ENCODE measurements at places on chromosomes 4 and X. TPM values are rescaled to one million over a fixed set of nuclear protein-coding genes. Genes with fewer than 3 reads are reported as not detected.

Gene ZNF157
- 0.12 TPM for total RNA-seq

Gene TCEAL6
- not detected for total RNA-seq

Gene GRPR
- total RNA-seq: not detected

Gene F8A3
- not detected for total RNA-seq

Gene DMRTC1
- total RNA-seq: not detected

Gene FATE1
- not detected for total RNA-seq

Gene SYN1
- 0.25 TPM for total RNA-seq

Gene UGT2B15
- not detected for total RNA-seq

Gene ZNF280C
- 4.1 TPM for total RNA-seq

Gene ZMAT1
- 0.66 TPM for total RNA-seq

Gene CNGA1
- total RNA-seq: not detected

Gene BGN
- total RNA-seq: 27.9 TPM

Gene CDKL5
- total RNA-seq: 5.5 TPM

Gene POLN
- 2.9 TPM for total RNA-seq

Gene ADAM29
- total RNA-seq: not detected

Gene LGI2
- total RNA-seq: 0.12 TPM

Gene ZBTB33
- total RNA-seq: 12.2 TPM

Gene FAM13A
- 30.9 TPM for total RNA-seq

Gene NALF2
- not detected for total RNA-seq

Gene USP17L27
- total RNA-seq: not detected

Gene NEIL3
- total RNA-seq: 14.6 TPM

Gene VCX
- not detected for total RNA-seq

Gene CTAG1A
- not detected for total RNA-seq

Gene RAB9B
- 3.2 TPM for total RNA-seq

Gene UGT2B17
- total RNA-seq: not detected

Gene RAP2C
- total RNA-seq: 28.8 TPM

Gene LARP7
- 25.5 TPM for total RNA-seq

Gene CCNA2
- total RNA-seq: 32.2 TPM

Gene TXK
- total RNA-seq: not detected

Gene PRDX4
- total RNA-seq: 148 TPM

Gene CXCL3
- 3.3 TPM for total RNA-seq

Gene SPANXN3
- not detected for total RNA-seq

Gene CXorf49
- not detected for total RNA-seq

Gene GLOD5
- total RNA-seq: not detected

Gene IGBP1
- total RNA-seq: 50.7 TPM

Gene MXRA5
- total RNA-seq: 49.0 TPM

Gene SMIM10
- total RNA-seq: 5.9 TPM

Gene MCF2
- not detected for total RNA-seq

Gene EXOC1L
- not detected for total RNA-seq

Gene POU4F2
- not detected for total RNA-seq

Gene RENBP
- 2.0 TPM for total RNA-seq

Gene SSX2
- total RNA-seq: not detected

Gene UBA6
- total RNA-seq: 183 TPM

Gene ANXA3
- total RNA-seq: 4.3 TPM

Gene ZIC3
- not detected for total RNA-seq

Gene FAM47A
- total RNA-seq: not detected

Gene VCX3A
- not detected for total RNA-seq

Gene ODAPH
- total RNA-seq: not detected

Gene PDGFRA
- total RNA-seq: 152 TPM

Gene MFAP3L
- 2.6 TPM for total RNA-seq

Gene CXCL8
- total RNA-seq: 6.3 TPM

Gene CENPVL1
- total RNA-seq: not detected

Gene LANCL3
- 0.12 TPM for total RNA-seq

Gene TAF7L
- total RNA-seq: 1.9 TPM

Gene PLXNB3
- total RNA-seq: 5.5 TPM

Gene PRDM8
- total RNA-seq: 10.1 TPM

Gene HEPH
- 19.0 TPM for total RNA-seq

All from uterine smooth muscle cell (primary cell).